ENCODE measurements at places on chromosomes 1 and 21.

DNA sequence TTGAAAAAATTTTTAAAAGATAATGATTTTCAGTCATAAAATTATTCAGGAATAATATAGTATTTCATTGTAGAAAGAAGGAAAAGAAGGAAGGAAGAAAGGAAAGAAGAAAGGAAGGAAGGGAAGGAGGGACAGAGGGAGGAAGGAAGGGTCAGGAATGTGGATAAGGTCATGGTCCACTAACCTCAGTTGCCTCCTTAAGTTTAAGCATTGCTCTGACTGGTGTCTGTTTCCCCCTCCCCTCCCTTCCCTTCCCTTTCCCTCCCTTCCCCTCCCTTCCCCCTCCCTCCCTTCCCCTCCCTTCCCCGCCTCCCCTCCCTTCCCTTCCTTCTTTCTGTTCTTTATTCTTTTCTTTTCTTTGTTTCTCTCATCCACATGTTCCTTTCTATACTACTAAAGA, 95.7 kb downstream of the PLPPR5 start:
- DNase-seq, result no peak

DNA sequence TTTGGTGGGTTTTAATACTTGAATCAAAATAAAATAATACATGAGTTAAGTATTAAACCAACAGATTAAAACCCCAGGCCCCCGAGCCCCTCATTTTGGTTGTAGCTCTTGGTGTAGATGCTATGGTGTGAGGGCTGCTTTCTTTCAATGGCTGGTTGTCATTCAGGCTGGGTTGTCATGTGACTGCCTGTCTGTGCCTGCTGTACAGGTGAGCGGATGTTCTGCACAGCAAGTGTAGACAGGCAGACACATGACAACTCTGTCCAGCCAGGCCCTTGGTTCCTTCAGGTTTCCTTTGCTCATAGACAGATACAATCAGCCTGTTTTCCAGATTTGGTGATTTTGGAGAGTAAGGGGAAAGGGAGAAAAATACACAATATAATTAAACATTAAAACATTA, 281.9 kb upstream of the C1orf105 start:
- DNase-seq, result no peak

GRCh38 chr1:168833801-168834224, 104.8 kb upstream of the DPT start:
- no peak for DNase-seq

GRCh38 chr1:187114792-187115191, 286.0 kb downstream of the PLA2G4A start:
- DNase-seq, result no peak

- no peak for DNase-seq
Observed at GRCh38 chr1:220927442-220927841, 48.2 kb downstream of the HLX start.

DNA sequence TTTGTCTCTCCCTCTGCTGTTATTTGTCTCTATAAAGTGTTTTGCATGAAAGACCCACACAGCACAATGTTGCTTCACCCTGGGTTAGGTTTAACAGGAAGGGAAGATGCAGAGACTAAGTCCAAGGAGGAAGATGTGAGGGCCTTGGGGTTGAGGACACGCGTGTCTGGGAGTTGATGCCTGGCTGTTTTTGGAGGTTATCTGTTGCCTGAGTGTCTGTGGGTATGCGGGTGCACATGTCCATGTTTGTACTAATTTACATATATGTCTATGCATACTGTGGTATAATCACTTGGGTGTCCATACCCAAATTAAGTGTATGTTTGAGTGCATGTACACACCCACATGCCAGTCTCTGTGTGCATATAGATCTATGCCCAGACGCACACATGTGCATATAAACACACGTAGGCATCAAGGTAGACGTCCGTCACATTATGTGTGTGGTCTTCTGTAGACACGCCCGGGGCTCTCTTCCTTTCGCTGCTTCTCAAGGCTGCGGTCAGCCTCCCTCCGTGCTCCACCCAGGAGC, 962 bp upstream of the MAN1C1 start:
- DNase-seq, result no peak

DNA sequence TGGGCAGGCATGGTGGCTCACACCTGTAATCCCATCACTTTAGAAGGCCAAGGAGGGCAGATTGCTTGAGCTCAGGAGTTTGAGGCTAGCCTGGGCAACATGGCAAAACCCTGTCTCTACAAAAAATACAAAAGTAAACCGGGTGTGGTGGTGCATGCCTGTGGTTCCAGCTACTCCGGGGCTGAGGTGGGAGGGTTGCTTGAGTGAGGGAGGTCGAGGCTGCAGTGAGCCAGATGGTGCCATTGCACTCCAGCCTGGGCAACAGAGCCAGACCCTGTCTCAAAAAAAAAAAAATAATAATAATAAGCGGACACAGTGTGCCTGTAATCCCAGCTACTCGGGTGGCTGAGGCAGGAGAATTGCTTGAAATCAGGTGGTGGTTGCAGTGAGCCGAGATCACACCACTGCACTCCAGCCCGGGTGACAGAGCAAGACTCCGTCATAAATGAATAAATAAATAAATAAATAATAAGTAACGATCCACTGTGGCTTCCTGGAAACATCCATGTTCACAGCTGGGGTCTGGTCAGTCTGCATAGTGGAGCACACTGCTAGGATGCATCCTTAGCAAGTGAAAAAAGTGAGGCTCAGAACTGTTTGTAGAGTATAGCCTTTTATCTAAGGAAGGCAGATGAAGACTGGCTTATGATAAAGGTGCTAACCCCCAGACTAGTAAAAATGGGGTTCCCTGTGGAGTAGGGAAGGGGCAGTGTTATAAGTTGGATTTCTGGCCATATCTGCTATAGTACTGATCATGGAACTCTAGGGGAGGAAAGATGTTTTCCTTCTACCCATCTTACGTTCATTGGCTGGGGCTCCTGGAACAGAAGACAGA, 15.7 kb downstream of the PKNOX1 start:
- DNase-seq, result no peak

DNA sequence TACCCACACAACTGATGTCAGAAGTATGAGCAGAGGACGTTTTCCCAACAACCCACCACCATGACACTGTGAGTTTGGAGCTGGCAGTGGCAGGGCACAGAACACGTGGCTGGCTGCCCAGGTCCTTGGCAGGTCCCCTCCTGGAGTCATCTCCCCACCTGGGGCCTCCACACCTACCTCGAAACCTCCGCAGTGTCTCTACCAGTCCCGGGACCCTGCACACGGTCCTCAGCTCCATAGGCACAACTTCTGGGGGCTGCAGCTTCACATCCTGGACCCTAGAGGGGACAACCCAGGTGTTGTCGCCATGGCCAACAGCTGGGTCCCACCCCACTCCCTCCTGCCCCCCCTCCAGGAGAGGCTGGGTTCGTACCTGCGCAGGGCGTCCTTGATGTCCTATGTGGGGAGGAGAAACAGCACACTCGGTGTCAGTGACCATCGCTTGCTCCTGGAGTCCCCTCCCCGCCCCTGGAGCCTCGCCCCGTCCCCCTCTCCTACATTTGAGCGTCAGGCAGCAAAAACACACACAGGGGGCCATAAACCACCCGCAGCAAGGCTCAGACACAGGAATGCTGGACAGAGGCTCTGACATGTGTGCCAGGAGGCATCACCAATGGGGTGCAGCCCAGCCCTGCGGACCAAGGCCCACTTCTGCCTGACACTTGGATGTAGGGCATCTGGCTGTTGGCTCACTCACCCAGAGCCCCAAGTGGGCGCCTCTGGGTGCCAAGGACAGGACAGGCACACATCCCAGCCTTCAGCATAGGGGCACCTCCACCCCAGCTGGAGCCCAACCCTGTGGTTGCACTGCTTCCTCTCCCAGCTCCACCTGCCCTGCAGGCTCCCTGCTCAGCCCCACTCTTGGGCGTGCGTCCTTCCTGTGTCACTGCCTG, 9.6 kb downstream of the TRIM11 start:
- DNase-seq, result no peak

- no peak for DNase-seq
Observed at GRCh38 chr1:189103956-189104355, 1373.7 kb downstream of the BRINP3 start.

DNA sequence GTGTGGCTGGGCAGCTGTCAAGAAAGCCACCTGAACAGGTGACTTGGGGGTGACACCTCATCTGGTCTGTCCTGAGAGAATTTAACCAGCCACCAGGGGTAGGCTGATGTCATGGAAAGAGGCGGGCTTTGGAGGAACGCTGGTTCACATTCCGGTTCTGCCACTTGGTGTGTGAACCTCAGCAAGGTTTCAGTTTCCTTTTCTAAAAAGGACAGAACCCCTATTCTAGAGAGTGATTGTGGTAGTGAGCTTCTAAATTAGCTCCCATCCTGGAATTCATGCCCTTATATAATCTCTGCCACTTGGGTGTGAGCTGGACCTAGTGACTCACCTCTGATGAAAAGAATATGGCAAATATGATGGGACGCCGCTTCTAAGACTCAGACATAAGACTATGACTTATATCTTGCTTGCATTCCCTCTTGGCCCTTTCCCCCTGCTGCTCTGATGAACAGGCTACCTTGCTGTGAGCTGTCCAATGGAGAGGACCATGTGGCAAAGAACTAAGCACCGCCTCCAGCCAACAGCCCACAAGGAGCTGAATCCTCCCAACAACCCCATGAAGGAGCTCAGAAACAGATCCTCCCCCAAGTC, 332.1 kb downstream of the RRAGC start:
- DNase-seq, result no peak

DNA sequence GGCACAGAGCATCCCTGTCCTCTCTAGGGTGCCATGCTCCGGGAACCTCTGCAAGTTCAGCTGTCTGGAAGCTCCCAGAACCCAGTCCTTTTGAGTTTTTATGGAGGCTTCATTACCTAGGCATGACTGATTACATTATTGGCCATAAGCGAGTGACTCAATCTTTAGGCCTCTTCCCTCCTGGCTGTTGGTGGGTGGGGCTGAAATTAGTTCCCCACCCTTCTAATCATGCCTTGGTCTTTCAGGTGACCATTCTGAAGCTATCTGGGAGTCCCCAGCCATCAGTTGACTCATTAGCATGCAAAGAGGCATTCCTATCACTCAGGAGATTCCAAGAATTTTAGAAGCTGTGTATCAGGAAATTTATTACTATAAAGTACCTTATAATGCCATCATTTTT, 46.6 kb downstream of the WLS start:
- no peak for DNase-seq

DNA sequence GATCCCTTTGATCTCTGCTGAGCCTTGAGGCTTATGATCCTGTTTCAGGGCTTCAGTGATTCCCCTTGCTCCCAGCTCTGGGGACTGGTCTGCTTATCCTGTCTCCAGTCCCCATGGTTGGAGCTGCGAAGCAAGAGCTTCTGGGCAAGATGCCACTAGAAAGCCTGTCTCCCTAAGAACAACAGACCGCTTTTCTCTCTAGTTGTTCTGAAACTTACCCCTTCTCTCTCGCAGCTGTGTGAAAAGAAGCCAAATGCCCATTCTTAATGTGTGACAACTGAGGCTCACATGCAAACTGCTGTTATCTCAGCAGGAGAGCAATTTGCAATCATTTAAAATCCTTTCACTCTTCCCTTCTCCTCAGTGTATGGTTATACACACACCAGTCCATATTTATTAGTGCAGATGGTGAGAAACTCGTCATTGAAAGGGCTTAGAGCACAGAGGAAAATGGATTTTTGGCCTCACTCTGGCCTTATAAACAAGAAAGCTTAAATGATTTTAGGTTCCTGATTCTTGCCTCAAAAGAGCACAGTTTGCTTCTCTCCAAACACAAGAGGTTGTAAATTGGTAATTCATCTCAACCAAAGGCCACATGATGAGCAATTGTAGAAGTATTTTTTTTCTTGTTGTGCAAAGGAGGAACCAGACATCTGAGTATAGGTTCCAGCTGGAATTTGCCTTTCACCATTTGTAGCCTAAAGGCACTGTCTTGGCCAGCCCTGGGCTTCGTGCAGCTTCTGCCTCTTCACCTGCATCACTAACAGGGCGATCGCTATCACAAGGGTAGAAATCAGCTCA, 179.2 kb upstream of the LMO4 start:
- no peak for DNase-seq

GRCh38 chr1:233791721-233792120, 112.8 kb upstream of the SLC35F3 start:
- no peak for DNase-seq

- DNase-seq, result no peak
Observed at GRCh38 chr1:109650609-109651008, 5.3 kb upstream of the GSTM4 start.

GRCh38 chr1:88973520-88974137, 18.8 kb downstream of the KYAT3 start:
- DNase-seq, result no peak

- DNase-seq, result no peak
Observed at GRCh38 chr21:26140164-26140579, 30.4 kb downstream of the APP start.

- DNase-seq, result no peak
Observed at GRCh38 chr21:26389971-26390641, 183.0 kb downstream of the CYYR1 start.

- no peak for DNase-seq
Observed at GRCh38 chr1:9782897-9783296, 40.9 kb downstream of the CLSTN1 start.

DNA sequence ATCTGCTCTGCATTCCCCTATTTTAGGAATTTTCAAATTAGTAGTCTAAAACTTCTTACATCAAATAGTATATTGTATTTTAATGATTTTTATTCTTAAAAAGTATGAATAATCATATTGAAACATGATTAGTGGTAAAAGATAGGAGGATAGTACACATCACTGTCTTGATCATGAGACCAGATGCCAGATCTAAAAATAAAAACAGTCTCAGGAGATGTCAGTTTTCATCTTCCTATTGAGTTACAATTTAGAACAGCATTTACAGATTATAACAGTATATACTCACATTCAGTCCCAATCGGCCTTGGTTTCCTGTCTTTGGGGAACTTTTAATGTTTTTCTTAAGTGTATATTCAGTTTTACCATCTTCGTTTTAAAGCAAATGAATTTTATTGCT, 95.9 kb downstream of the USP25 start:
- no peak for DNase-seq

GRCh38 chr1:31413405-31414001, 490 bp downstream of the SERINC2 start:
- peak; percentile 56 for DNase-seq

DNA sequence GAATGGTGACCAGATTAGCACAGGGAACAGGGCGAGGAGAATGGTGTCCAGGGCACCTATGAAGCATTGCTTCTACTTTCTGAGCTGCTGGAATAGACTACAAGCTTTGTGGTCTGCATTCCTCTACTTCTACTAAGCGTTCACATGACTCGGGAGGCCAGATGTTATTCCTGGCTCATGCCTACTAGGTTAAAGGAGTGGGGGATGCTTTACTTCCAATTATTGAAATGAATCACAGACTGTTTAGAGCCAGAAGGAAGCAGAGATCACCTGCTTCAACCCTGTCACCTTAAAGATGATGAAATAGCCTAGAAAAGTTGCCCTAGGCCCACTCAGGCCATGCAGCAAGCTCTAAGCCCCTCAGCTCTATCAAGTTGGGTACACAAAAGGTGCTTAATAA, 633.5 kb downstream of the KIF26B start:
- DNase-seq, result no peak

Data from frontal cortex (tissue), 4 donors.